Activated gamma-delta T cell treated with Interleukin-2 at 50 U/mL for 16 hours (primary cell): ENCODE measurements at places on chromosomes 7 and 10.

DNA sequence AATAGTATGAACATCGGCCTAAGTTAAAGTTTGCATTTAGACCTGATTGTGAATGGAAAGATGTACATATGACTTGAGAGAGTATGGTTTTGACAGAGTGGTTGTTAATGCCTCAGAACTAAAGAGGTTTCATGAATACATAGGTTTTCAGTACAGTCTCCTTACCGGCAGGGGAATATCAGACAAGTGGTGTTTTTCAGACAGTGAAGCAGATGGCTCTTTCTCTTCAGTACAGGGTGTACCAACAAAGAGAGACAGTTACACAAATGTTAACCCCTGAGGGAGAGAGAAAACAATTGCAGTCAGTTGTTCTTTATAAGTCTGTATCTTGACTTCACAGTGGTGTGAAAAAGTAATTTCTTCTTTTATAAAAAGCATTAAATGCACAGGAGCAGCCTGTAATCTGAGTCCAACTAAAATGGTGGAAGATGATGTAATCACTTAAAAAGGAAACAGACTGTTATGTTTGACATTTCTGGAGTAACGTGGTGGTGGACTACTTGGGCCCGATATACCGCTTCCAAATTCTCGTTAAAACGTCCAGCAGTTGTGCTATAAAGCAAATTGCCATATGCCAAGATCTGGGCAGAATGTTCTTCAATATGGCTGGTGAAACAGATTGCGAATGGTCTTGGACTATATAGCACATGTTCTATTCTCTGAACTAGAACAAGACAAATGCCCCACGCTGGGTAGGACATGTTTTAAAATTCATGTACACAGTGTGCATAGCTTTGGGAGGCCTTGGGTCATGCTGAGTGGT lies 69.2 kb downstream of the SDK1 start:
- no peak for DNase-seq

- DNase-seq, result no peak
Observed at GRCh38 chr10:47217113-47217512, 82.9 kb upstream of the GDF10 start.

- DNase-seq, result no peak
Observed at GRCh38 chr7:69620063-69620462, 21.8 kb downstream of the AUTS2 start.

DNA sequence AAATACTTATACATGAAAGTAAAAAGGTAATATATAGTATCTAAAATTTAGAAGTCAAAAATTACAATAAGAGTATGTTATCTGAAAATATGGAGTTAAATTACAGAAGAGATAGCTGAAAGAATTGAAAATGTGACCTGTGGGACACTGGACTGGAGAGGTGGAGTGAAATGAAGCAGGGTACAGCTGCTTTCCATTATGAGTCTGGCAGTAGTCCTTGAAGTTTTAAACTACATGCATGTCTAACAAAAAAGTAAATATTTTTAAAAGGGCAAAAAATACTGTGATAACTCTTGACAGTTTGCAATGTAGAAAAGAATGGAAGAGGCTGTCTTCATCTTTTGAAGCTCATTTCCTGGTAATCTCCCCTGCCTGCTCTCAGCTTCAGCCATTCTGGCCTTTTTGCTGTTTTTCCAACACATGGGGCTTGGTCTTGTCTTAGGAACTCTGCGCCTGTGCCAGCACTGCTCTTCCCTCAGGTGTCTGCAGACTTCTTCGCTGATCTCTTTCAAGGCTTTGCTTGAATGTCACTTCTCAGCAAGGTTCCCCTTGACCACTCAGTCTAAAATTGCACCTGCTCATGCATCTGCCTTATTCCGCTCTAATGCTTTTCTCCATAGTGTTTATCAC lies 36.9 kb downstream of the PTPRZ1 start:
- no peak for DNase-seq

- no peak for DNase-seq
Observed at GRCh38 chr7:121313793-121314676, 14.8 kb upstream of the WNT16 start.
